Aorta (tissue), 5 donors: ENCODE measurements at places on chromosomes 4 and X. TPM values are rescaled to one million over a fixed set of nuclear protein-coding genes. Genes with fewer than 3 reads are reported as not detected.

The GABRE gene
- total RNA-seq, result 41.9 TPM

The ALB gene
- total RNA-seq, result 0.84 TPM

GRCh38 chr4:157838366-157838765, 334.5 kb downstream of the GASK1B start:
- H3K36me3 ChIP-seq, result no peaks in the 10 kb centered on the region
- no peaks in the 10 kb centered on the region for H3K4me1 ChIP-seq
- no peak overlapping the region for H3K27ac ChIP-seq
- no peak for DNase-seq
- no peak overlapping the region for H3K4me3 ChIP-seq

The CSAG1 gene
- total RNA-seq, result not detected

DNA sequence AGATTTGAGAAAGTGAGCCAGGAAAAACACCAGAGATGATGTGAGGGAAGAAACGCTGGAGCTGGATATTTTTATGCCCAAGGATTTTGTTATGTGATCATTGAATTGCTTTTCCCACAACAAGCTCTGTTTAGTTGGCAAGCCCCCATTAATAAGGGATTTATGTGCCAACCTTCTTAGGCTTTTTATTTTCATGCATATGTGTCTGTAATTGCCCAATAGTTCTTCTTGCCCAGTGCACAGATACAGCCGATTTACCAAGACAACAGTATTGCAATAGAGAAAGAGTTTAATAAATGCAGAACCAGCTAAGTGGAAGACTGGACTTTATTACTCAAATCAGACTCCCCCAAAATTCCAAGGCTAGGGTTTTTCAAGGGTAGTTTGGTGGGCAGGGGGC, 57.7 kb downstream of the TRIM2 start:
- H3K36me3 ChIP-seq, result no peaks in the 10 kb centered on the region
- no peak overlapping the region for H3K4me3 ChIP-seq
- no peak for DNase-seq
- H3K27me3 ChIP-seq, result no peaks in the 10 kb centered on the region

GRCh38 chr4:139593091-139593564, 37.1 kb upstream of the SETD7 start:
- no peaks in the 10 kb centered on the region for H3K4me1 ChIP-seq
- H3K27me3 ChIP-seq, result no peaks in the 10 kb centered on the region
- DNase-seq, result no peak
- no peak overlapping the region for H3K4me3 ChIP-seq
- H3K36me3 ChIP-seq, result no peaks in the 10 kb centered on the region

DNA sequence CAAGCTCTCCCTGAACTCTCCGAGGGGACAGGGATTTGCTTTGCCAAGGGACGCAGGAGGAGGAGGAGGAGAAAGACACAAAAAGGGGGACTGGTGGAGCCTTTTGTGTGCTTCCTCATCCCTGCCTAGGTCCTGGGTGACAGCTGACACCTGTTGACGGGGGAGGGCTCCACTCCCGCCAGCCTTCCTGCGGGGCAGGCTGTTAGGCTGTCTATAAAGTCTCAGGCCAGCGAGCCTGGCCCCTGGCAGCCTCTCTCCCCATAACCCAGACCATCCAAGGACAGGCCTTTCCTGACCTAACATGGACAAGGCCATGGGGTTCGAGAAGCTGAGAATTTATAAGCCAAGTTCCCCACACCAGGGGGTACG, 832 bp upstream of the EVC2 start:
- H3K36me3 ChIP-seq, result no peaks in the 10 kb centered on the region
- H3K27ac ChIP-seq, result peak overlapping the region; percentile 97
- no peak overlapping the region for H3K4me3 ChIP-seq

The P2RY4 gene
- 0.91 TPM for total RNA-seq
